Stimulated activated CD4-positive, alpha-beta T cell treated with anti-CD3 and anti-CD28 coated beads, Interleukin-4, amount 100 ng/mL, for 4 hours (primary cell): ENCODE measurements at places on chromosomes 12 and 14.

GRCh38 chr12:52806169-52806811, 7.6 kb downstream of the KRT4 start:
- DNase-seq, result no peak

GRCh38 chr12:92539976-92540781, 162.6 kb upstream of the PLEKHG7 start:
- no peak for DNase-seq

DNA sequence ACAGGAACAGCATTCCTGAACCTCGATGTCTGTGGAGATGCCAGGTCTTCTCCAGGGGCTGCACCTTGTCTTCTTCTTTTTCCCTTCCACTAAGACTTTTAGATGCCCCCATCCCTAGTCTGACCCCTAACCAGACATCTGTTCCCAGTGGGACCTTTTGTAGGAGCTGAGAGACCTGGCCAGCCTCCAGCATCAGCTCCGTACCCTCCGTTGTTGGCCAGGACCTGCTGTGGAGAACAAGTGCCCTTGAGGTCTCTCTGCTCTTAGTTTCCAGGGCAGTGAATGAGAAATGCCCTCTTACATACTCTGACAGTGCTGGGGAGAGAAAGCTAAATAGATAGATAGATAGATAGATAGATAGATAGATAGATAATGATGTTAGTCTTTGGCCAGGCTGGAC, 16.8 kb upstream of the SDR39U1 start:
- no peak for DNase-seq

- DNase-seq, result no peak
Observed at GRCh38 chr12:88946372-88946997, 366.2 kb upstream of the KITLG start.

DNA sequence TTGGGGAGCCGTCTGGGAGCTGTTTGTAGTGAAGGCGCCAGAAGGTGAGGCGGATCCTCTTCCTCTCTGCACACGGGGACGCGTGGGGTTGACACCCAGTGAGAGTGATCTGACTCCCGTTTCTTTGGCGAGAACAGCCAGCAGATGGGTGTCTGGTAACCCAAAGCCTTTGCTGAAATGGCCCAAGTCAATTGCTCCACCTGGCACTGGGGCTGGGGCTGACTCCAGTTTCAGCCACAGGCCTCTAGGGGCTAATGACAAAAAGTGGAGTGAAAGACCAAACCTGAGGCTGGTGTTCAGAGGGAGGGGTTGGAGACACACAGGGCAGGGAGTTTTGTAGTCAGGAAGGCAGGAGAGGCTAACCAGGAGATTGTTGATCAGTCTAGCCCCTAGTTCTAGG, 87.0 kb downstream of the FRMD6 start:
- DNase-seq, result no peak

GRCh38 chr12:107221913-107222312, 128.6 kb upstream of the CRY1 start:
- DNase-seq, result no peak

DNA sequence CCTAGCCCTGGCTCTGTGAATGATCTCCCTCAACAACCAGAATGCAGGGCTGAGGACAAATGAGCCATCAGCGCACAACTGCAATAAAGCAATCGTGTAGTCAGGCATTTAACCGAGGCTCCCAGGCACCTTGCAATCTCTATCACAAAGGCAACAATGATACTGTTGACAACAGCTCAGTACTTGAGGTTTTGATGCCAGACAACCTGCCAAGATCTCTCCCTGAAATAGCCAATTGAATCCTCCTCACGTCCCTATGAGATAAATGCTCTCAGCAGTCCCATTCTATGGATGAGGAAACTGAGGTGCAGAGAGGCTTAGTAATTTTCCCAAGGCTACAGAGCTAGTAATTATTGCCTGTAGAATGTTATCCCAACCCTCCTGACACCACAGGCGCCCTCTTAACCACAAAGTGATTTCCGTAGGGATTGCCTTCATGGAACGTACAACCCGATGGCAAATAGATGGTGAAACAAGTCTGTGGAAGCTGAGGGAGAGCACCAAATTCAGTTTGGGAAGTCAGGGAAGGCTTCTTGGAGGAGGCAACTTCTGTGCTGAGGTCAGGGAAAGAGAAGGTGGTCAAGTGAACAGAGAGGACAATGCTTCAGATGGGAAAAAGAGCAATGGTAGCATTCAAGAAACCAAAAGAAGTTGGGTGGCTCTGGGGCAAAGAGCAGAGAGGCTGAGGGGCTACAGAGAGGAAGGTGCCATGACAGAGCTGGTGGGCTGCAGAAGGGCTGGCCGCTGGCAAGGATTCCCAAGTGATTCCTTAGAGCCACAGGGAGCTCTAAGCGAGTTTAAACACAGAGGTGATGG, 12.6 kb downstream of the SERPINA3 start:
- DNase-seq, result no peak
